ENCODE measurements at places on chromosomes 11 and 22.
A peak's percentile ranks its signal among the peaks of the same experiment; 100 is the strongest.

DNA sequence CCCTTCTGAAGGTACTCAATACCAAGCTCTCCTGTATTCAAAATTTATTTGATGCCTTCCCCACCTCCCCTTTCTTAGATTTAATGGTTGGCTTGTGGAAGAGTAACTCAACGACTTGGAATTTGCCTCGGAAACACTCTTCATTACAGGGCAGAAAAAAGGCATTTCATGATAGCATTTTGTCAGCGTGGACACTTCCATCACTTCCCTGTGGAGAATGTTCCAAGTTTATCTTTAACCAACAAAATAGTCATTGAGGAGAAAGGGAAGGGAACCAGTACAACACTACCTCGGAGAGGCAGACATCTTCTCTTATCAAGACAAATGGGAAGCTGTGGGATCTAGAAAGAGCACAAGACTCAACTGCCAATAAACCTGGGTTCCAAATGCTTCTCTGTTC, 177.2 kb upstream of the MTMR2 start:
- no peak for DNase-seq

DNA sequence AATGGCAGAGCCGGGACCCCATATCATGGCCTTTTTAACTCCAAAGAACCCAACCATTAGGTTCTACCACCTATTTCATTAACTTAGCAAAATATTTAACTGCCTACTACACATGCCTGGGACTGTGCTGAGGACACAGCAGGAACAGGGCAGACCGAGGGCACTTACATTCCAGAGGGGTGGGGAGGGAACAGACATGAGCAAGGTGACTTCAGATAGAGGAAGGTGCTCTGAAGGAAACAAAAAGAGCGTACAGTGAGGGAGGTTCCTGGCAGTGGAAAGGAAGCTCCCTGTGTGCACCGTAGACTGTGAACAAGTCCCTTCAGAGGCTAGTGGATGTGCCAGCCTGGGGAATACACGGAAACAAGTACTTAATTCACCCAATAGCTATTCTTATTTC, 82.8 kb downstream of the NAT10 start:
- DNase-seq, result no peak

GRCh38 chr11:19980388-19980787, 179.9 kb downstream of the DBX1 start:
- no peak for DNase-seq

GRCh38 chr11:64267207-64267945, 16.0 kb downstream of the PLCB3 start:
- no peak for DNase-seq

DNA sequence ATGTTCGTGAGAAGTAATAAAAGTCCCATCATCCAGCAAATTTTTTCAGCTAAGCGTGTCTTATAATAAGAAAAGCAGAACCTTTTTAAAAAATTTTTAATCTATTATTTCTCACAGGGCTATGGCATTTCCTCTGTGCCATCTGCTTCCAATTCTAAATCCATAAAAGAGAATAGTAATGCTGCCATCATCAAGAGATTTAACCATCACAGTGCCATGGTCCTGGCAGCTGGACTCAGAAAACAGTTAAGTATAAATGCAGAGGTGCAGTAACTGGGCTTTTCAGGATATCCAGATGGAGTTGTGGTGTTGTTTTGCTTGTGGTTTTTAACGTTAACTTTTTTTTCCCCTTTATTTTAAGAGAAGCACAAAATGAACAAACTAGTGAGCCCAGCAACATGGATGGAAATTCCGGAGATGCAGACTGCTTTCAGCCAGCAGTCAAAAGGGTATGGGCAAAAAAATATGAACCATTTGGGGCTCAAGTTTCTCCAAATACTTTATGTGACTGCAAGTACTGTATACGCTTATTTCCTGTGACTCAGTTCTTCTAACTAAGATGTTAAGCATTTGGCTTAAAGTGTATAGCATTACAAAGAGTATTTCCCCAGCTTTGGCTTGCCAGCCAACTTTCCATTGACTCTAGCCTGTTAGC, 25.2 kb downstream of the GTF2H1 start:
- no peak for DNase-seq

- no peak for DNase-seq
Measured at GRCh38 chr11:130449996-130450769, 1.7 kb downstream of the ADAMTS15 start.

GRCh38 chr11:130428316-130429119, at the start of gene ADAMTS8:
Gene ADAMTS8 (minus strand): TSS chr11:130428609. CDS start chr11:130428286, 323 bp downstream.
- no peak for DNase-seq

DNA sequence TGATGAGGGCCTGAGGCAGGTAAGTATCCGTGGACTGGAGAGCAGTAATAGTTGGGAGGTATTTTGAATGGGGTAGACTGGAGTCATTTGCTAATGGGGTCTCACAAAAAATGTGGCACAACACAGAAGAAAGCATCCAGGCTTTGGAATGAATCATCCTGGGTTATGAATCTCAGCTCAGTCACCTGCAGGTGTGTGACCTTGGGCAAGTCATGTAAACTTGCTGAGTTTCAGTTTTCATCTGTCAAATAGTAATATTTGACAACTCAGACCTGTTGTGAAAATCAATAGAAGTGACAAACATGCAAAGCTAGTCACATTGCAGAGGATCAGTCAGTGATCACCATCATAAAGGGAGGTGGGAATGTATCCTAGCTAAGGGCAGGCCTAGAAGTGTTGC, 232.0 kb upstream of the TENM4 start:
- no peak for DNase-seq

- DNase-seq, result no peak
Measured at GRCh38 chr11:102615077-102615893, 9.8 kb downstream of the MMP20 start.

DNA sequence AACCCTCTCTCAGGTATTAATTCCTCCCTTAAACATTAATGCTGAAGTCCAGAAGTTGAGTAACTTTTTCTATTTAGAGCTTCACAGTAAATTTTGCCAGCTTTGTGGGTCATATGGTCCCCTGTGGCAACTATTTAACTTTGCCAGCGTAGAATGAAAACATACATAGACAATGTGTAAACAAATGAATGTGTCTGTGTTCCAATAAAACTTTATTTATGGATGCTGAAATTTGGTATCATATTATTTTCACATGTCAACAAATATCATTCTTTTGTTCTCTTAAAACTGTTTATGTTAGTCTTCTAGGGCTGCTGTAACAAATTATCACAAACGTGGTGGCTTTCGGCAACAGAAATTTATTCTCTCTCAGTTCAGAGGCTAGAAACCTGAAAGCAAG, 85.1 kb downstream of the TMEM135 start:
- DNase-seq, result no peak

- no peak for DNase-seq
Measured at GRCh38 chr11:128550261-128550821, 37.0 kb downstream of the ETS1 start.

DNA sequence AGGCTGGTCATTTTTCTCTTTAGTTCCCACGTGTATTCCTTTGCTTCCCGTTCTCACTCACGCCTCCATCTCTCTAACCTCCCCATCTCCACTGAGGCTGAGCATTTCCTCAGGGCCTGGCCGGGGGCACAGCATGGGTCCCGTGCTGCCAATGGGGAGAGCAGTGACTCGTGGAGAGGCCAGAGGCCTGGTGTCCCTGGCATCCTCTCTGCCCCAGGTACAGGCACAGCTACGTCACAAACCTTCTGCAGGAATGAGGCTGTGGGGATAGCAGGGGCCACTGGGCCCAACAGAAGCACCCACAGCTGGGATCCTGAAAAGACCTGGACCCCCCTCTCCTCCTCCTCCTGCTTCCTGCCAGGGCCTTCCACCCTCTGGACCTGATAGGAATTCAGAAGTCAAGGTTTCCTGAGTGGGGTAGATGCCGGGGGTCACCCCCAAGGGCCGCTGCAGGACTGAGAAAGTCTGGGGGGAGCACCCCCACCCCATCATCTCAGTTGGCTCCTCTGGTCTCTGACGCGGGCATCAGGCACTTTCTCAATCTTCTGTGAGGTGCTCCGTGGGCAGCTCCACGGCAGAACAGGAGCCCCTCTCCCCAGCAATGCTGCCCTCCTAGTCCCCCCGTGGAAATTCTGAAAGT, 11.8 kb downstream of the PNPLA5 start:
- DNase-seq, result no peak

- no peak for DNase-seq
Measured at GRCh38 chr11:120704256-120704750, 192.8 kb downstream of the GRIK4 start.

DNA sequence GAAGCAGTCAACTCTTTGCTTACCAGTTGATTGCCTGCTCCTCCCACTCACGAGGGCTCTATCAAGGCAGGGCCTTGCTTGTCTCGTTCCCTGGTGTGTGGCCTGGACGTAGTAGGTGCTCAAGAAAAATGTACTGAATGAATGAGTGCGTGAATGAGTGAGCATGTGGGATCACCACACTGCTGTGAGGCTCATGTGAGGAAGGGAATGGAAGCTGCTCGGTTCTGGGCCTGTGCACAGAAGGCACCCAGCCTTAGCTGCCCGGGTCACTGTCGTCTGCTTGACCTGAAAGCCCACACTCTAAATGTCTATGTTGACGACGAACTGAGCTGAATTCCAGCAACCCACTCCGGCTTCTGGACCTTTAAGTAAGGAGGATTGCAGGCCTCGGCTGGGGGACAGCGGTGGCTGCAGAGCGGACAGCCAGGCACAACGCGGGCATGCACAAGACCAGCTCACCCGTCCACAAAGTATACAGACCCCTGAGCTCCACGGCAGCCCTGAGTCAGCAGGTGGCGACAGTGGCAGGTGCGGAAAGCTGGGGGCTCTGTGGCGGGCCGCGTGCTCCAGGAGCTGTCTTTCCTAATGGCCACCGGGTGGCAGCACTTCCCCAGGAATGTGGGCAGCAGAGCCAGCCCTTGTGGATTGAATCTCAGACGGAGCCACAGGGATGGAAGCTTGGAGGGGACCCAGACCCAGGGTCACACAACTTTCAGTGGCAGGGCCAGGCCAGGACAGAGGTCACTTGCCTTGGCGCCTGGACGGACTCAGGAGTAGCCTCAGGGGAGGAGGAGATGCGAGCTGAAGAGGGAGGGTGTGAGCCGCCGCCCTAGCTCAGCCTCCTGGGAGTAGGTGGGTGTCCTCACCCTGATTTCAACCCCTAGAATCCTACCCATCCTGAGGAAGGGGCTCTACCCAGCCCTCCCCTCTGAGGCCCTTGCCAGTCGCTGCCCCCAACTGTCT, 5.0 kb upstream of the PICK1 start:
- DNase-seq, result peak; percentile 58

DNA sequence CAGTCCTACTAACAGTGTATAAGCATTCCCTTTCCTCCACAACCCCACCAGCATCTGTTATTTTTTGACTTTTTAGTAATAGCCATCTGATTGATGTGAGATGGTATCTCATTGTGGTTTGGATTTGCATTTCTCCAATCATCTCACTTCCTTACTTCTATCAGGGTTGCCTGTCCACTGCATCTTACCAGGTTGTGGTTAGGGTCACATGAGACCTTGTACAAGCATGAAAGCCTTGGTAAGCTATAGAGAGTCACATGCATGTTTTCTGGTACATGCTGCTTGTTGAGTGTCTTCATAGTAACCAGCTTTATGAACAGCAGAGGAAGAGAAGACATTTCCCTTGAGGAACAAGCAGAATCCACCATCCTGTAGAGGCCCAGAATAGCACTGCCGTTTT, 102.9 kb upstream of the PAX6 start:
- DNase-seq, result no peak

DNA sequence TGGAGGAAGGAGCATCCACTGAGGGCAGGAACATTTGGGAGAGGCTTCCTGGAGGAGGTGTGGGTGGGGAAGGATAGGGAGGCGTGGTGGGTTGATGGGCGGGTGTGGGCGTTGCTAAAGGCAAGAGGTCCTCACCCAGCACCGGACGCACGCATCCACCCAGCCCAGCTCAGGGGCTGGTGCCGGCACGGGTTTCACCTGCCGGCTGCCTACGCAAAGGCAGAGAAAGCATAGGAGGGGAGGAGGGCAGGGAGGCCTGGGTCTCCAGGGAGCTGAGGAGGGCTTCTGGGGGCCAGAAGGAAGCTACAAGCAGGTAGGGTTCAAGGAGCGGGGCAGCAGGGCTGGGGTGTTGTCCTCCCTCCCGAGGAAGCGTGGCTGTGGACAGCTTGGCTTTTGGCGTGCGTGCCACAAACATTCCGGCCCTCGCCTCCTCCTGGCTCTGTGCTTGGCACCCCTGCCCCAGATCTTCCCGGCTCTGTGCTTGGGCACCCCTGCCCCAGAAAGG, 7.8 kb downstream of the SSH3 start:
- DNase-seq, result no peak

GRCh38 chr11:114129142-114129541, 69.6 kb downstream of the ZBTB16 start:
- no peak for DNase-seq

DNA sequence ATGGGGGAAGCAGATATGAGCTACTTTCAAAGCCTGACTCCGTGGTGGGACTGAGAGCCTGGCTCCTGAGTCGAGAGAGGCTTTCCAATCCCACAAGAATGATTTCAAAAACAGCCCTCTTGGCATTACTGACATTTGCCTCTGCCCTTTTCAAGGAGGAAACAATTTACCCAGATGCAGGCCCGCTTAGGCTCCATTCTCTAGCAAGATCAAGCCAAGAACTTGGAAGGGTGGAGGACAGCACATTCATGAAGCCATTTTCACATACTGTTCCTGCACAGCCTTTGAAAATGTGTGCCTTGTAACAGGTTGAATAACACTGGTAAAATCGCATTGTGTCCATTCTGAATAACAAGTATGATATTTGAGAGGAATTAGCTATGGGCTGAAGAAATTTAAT, 58.2 kb upstream of the EED start:
- DNase-seq, result no peak

Measured in stimulated activated CD4-positive, alpha-beta T cell treated with anti-CD3 and anti-CD28 coated beads, Interleukin-12 subunit alpha, Interleukin-12 subunit beta, amount 100 ng/mL, for 24 hours (primary cell).